ENCODE measurements at places on chromosomes 2 and 18.

GRCh38 chr2:202723746-202724145 lies 89.0 kb downstream of the FAM117B start:
- no peak for DNase-seq

- DNase-seq, result no peak
Observed at GRCh38 chr2:240586919-240587800, 626 bp downstream of the CAPN10 start.

DNA sequence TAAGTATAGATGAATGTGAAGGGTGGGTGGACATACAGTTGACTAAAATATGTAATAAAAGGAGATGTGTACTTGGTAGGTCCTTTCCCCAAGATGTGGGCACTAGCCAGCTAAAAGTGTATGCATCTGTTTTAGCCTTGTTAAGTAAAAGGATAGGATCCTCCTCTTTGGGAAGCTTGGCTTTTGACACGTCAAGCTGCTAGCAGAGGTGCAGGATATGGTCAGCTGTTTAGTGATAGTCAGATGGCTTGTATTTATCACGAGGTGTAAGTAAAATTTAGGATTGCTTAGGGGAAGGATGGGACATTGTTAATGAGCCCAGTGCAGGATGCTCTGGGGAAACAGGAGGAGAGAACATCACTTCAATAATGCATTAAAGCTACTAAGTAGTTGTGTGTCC lies 1.5 kb downstream of the MFSD6 start:
- no peak for DNase-seq

GRCh38 chr2:156505696-156506095 lies 69.5 kb downstream of the GPD2 start:
- no peak for DNase-seq

DNA sequence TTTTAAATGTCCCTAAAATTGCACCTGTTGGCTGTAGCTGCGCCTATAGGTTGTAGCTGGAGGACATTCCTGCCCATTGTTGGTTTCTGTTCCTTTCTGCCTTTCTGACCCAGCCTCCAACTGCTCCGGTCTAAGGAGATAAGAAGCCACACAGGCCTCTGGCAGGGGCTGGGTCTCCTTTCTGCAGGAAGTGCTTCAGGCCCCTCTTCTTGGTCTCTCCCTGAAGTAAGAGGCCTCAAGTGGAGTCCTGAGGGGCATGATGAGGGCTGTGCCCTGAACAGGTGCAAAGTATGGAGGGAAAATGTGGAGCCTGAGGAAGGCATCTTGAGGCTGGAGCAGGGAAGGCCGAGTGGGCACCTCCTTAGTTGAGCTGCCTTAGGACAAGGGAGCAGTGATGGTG lies 10.4 kb upstream of the SFTPB start:
- DNase-seq, result no peak

GRCh38 chr2:222033541-222033940 lies 265.3 kb downstream of the PAX3 start:
- DNase-seq, result no peak

- DNase-seq, result no peak
Observed at GRCh38 chr2:158325782-158326340, 130.7 kb downstream of the CCDC148 start.

- DNase-seq, result no peak
Observed at GRCh38 chr18:78813156-78813555, 166.5 kb upstream of the SALL3 start.

DNA sequence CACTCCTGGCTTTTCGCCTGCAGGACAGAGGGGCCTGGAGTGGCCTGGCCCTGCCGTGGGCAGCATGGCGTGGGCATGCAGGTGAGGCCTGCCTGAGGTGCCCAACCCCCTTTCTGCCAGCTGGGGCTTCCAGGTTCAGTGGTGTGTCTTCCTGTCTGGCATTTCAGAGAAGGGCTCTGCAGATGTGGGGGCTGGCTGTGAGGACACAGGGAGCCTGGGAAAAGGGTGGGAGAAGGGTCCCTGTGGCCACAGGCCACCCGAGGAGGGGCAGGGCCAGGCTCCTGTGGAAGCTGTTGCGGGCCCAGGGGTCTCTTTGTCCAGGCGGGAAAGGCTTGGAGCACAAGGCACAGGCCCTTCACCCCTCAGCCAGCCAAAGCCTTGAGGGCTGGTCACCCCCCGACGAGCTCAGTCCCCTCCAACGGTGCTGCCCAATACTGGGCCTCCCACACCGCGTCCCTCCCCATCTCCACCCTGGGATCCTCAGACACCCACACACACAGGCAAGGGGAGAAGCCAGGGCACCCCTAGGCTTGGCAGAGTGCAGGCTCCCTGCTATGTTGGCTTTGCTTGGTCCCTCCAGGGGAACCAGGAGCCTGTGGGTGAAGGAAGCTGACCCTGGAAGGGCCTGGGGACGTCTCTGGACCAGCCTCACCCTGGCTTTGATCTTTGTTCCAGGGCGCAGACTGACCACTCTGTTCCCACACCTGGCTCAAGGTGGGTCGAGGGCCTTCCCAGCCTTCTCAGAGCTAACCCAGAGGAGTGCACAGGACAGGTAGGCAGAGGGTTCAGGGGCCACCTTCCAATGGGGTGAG lies 3.7 kb upstream of the AQP12A start:
- no peak for DNase-seq

DNA sequence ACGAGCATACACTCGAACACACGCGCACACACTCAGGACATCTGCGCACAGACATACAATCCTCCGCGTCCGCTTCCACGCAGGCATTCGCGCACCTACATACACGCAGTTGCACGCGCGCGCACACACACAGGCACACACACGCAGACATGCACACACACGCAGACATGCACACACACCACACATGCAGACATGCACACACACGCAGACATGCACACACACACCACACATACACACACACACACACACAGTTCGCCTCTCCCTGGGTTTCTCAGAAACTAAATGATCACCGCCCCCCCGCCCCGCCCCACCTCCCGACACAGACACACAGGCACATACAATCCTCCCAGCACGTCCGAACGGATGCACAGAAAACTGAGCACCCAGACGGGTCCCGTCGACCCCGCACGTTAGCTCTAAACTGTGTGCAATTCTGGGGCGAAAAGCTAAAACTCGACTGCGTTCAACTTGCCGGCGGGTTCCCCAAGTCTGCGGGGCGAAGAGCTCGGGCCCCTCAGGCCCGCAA lies 1.0 kb downstream of the EPHA4 start:
- peak; percentile 9 for DNase-seq
